Type B pancreatic cell (in vitro differentiated cells): ENCODE measurements at places on chromosomes 5 and 9. TPM values are rescaled to one million over a fixed set of nuclear protein-coding genes. Genes with fewer than 3 reads are reported as not detected.

NRG2 gene
- total RNA-seq, result 0.24 and 1.4 TPM in 2 replicates

PCDHB2 gene
- 33.7 and 36.3 TPM in 2 replicates for total RNA-seq

ANKDD1B gene
- 0.93 and 1.6 TPM in 2 replicates for total RNA-seq

MEF2C gene
- total RNA-seq, result 3.5 and 12.0 TPM in 2 replicates

TRAF1 gene
- 1.9 and 3.1 TPM in 2 replicates for total RNA-seq

STKLD1 gene
- total RNA-seq, result 1.00 and 3.9 TPM in 2 replicates

NAA35 gene
- 32.9 and 35.7 TPM in 2 replicates for total RNA-seq

SLC23A1 gene
- 1.6 and 2.1 TPM in 2 replicates for total RNA-seq

CBY3 gene
- not detected in 2 replicates for total RNA-seq

NR5A1 gene
- total RNA-seq, result 0.12 and 0.26 TPM in 2 replicates

GPR151 gene
- total RNA-seq, result not detected in 2 replicates

PDZD2 gene
- total RNA-seq, result 4.3 and 6.0 TPM in 2 replicates

FAM221B gene
- 1.1 TPM in 1 of 2 replicates, not detected in the other for total RNA-seq

TTLL11 gene
- 5.8 and 8.6 TPM in 2 replicates for total RNA-seq

ANGPTL2 gene
- total RNA-seq, result 5.4 and 20.6 TPM in 2 replicates

RNF180 gene
- 3.9 and 4.0 TPM in 2 replicates for total RNA-seq

PIP5KL1 gene
- total RNA-seq, result 5.8 and 9.4 TPM in 2 replicates

PCDHGA9 gene
- 0.97 and 2.2 TPM in 2 replicates for total RNA-seq

DMGDH gene
- 0.48 and 0.74 TPM in 2 replicates for total RNA-seq

FOXD1 gene
- 1.3 and 15.9 TPM in 2 replicates for total RNA-seq

CDKN2B-AS1 gene
- 0.58 and 1.5 TPM in 2 replicates for total RNA-seq

C5orf58 gene
- total RNA-seq, result not detected in 2 replicates

SLC34A3 gene
- total RNA-seq, result 0.41 and 0.81 TPM in 2 replicates

TMEM252 gene
- total RNA-seq, result 0.67 and 0.80 TPM in 2 replicates

SRD5A1 gene
- total RNA-seq, result 17.2 and 23.1 TPM in 2 replicates

FTMT gene
- not detected in 2 replicates for total RNA-seq

DNLZ gene
- 10.4 and 14.0 TPM in 2 replicates for total RNA-seq

PCDHA6 gene
- total RNA-seq, result 9.3 and 9.6 TPM in 2 replicates

CYSRT1 gene
- 0.86 and 1.5 TPM in 2 replicates for total RNA-seq

PCDHA13 gene
- 2.6 and 5.1 TPM in 2 replicates for total RNA-seq

TMC1 gene
- total RNA-seq, result not detected in 2 replicates

ERAP2 gene
- 0.86 and 1.5 TPM in 2 replicates for total RNA-seq

PAEP gene
- not detected in 2 replicates for total RNA-seq

OR1Q1 gene
- total RNA-seq, result not detected in 2 replicates

DMRT2 gene
- 11.4 and 18.8 TPM in 2 replicates for total RNA-seq

ZFP62 gene
- total RNA-seq, result 45.6 and 49.8 TPM in 2 replicates

ABO gene
- 3.7 and 5.6 TPM in 2 replicates for total RNA-seq

CER1 gene
- total RNA-seq, result 0.38 and 0.99 TPM in 2 replicates

SV2C gene
- 0.64 and 6.9 TPM in 2 replicates for total RNA-seq

DBH gene
- total RNA-seq, result 0.10 and 0.12 TPM in 2 replicates

PCDHGA3 gene
- 0.27 and 2.3 TPM in 2 replicates for total RNA-seq

GPBP1 gene
- total RNA-seq, result 82.4 and 102 TPM in 2 replicates

EIF4E1B gene
- not detected in 2 replicates for total RNA-seq

SOX30 gene
- not detected in 2 replicates for total RNA-seq

GNE gene
- total RNA-seq, result 9.5 and 16.3 TPM in 2 replicates

CREBRF gene
- total RNA-seq, result 11.9 and 15.2 TPM in 2 replicates

FABP6 gene
- total RNA-seq, result 0.85 and 6.3 TPM in 2 replicates

WWC1 gene
- 80.1 and 183 TPM in 2 replicates for total RNA-seq

AMBP gene
- 110 and 230 TPM in 2 replicates for total RNA-seq
